Lower lobe of right lung (tissue), 2 donors: ENCODE measurements at places on chromosomes 16 and 17.

DNA sequence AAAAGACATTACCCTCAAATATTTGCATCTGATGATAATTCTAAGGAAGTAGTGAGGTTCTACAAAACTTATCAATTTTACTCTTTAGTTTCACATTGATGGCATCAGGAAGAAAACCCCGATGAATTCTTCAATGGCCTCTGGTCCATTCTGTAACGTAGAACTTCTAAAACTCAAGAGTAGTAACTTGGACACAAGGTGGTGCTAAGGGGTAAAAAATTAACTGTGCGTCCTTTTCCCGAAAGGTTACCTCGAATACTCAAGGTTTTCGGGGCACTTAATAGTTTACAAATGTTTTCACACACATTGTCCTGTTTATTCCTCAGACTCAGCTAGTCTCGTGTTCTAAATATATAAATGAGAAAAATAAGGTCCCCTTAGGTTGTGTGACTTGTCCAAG is 517.3 kb upstream of the ZFHX3 start:
- no peak for DNase-seq

GRCh38 chr16:50861970-50862411 is 120.1 kb downstream of the CYLD start:
- DNase-seq, result no peak

GRCh38 chr16:69073181-69073702 is 32.2 kb upstream of the HAS3 start:
- no peak for DNase-seq

DNA sequence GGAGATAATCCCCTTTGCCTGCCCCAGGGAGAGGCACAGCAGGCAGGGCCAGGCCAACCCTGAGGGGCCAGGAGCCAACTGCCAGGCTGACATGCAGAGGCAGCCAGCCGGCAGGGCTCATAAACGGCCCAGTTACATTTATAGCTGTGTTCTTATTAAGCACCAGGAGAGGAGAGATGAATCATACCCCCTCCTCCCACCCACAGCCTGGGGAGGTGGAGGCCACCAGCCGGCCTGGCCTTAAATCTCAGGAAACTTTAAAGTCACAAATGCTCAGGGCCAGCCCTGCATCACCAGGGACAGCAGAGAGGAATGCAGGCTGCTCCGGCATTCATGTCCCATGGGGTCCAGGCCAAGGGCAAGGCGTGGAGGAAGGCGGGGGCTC is 177.2 kb downstream of the TMEM132E start:
- no peak for DNase-seq

GRCh38 chr17:1153795-1154546 is 25.8 kb downstream of the ABR start:
- peak; percentile 61 for DNase-seq

DNA sequence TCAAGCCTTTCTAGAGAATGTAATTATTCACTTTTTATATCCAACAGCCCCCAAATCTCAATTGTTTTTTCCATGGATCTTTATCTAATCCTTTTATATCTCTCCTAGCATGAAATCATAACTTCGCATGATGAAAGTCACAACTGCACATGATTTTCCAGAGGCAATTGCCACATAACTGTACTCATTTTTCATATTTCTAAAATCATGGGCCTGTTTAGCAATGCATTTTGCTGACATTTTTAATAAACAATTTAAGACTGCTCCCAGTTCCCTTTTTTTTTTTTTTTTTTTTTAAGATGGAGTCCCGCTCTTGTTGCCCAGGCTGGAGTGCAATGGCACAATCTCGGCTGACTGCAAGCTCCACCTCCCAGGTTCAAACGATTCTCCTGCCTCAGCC is 83.5 kb downstream of the VMP1 start:
- no peak for DNase-seq

- peak; percentile 87 for DNase-seq
Observed at GRCh38 chr17:74842599-74843351, 16.9 kb downstream of the GRIN2C start.

GRCh38 chr17:67132366-67132765 is 88.0 kb downstream of the CACNG1 start:
- DNase-seq, result no peak

DNA sequence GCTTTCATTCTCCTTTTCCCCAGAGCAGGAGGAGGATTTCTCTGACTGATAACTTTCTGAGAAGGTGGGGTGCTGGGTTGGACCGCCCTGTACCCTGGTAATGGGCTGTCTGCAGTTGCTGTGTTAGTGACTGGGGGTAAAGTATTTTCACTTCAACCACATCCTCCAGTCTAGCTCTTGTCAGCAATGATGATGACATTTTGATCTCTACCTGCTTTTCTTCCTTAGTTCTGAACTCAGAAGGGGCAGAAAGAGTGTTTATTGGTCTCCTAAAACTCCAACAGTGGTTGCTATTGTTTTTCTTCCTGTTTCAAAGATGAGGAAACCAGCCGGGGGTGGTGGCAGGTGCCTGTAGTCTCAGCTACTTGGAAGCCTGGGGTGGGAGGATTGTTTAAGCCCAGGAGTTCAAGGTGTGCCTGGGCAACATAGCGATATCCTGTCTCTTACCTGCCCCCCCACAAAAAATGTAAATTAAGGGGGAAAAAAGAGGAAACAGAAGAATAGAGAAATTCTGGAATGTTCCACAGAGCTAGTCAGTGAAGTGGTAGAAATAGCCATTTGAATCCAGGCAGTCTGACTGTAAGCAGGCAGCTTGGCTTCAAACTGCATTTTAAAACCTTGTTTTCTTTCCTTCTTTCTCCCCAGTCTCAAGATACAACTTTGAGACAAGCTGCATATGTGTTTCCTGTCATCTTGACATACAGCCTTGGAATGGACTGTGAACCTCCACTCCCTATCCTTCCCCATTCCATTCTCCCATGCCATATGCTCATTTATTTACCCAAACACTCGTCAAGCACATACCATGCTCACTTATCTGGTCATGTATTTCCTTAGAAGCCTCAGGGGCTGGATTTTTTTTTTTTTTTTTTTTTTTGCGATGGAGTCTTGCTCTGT is 3.3 kb upstream of the N4BP1 start:
- DNase-seq, result no peak

- DNase-seq, result no peak
Observed at GRCh38 chr16:26930786-26931581, 135.7 kb upstream of the C16orf82 start.

GRCh38 chr16:47493381-47494337 is 32.5 kb downstream of the PHKB start:
- no peak for DNase-seq

DNA sequence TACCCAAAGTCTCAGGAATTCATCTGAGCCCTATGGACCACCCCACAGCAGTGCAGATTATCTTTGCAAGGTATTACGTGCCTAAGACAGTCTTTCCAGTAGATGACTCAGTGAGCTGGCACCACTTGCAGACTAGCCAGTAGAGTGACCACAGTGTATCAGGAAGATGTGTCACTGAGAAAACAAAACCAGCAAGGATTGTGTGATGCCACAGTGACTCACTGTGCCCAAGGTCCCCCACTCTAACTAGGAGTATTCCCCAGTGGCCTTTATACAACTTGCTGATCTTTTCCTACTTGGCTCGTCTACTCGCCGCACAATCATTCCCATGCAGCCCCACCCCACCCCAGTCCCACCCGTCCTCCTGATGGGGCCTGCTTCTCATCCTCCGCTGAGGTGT is 26.8 kb upstream of the PRKCA start:
- DNase-seq, result no peak

DNA sequence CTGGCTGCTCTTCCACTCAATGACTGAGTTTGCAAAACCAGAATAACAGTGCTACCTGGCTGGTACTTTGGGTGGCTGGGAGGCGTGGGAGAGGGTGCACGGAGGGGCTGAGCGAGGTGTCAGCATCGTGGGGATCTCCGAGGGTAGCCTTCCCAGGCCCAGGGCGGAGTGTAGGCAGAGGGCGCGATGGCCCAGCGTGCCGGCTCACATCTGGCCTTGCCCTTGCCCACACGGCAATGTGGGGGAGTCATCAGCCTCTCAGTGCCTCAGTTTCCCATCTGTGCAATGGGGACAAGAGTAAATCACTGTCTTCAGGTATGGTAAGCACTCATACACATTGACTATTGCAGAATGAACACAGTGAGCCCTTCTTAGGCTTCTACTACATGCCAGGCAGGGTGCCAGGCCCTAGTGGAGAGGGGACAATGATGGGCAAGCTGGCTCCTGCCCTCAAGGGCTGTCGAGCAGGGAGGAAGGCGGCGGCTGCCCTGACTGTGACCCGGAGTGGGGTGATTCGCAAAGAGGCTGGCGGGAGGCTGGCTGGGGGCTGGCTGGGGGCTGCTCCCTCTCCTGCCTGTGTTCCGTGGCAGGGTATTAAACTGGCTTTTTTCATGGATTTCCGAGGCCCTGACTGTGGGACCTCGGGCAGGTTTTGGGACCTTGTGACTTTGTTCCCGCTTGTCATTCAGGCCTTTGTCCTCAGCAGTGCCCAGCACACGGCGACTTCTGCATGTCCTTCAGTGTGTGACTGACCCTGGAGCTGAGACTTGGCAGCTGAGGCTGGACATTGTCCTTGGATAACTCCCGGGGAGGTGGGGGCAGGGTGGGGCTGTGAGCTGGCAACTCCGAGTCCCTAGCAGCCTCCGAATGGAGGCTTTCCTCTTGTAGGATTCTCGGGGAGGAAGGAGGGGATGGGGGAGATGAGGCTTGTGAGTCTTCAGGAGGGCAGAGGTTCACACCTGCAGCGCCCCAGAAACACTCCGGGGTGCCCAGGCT is 243.1 kb downstream of the SEC14L1 start:
- peak; percentile 66 for DNase-seq

- DNase-seq, result peak; percentile 68
Observed at GRCh38 chr17:76709077-76709950, 1.5 kb downstream of the MXRA7 start.

GRCh38 chr16:57186872-57187854 is 1.0 kb downstream of the RSPRY1 start:
- DNase-seq, result no peak

DNA sequence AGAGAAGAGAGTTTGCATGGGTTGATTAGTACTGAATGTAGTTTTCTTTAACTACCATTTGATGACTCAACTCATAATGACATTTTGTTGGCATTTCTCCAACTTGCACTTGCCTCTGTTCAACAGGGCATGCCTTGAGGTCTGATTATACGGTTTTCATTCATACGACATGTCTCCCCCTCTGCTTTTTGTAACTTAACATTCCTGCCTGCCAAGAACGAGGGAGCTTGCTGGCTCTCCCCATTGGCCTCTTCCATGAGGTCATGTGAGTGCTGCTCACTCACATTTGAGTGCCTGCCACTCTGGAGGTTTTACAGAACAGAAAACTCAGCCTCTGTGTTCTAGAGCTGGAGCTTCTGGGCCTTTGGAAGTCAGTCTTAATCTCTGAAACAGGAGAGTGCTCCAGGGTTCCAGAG is 19.7 kb downstream of the MAP2K6 start:
- DNase-seq, result no peak

DNA sequence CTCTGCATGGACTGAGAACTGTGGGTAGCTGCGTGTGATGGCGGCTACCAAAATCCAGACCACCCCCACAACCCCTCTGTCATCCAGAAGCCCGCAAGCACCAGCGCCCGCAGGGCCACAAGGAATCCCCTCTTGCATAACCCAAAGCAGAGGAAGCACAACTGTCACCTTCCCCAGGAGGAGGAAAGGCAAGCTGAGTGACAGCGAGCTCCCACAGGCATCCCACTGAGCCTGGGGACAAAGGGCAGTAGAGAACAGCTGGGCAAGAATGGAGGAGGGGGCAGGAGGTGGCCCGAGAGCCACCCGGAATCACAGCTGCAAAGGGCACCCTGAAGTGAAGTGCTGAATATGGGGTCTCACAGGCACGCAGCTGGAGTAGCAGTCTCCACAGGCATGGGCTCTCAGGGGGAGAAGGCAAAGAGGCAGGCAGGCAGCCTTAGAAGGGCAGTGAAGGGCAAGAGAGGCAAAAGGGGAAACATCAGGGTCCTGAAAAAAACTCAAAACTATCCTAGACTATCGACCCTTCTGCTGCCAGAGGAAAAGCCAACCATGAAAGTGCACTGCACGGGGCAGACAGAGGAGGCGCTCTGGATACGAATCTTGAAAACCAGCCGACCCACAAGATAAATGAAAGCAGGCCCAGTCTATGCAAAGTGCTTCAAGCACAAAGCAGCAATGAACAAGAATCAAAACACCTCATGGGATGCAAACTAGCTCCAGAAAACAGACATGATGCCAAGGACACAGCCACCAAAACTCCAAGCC is 17.1 kb downstream of the USP36 start:
- no peak for DNase-seq

- no peak for DNase-seq
Observed at GRCh38 chr17:65055280-65055707, 1.2 kb downstream of the GNA13 start.

DNA sequence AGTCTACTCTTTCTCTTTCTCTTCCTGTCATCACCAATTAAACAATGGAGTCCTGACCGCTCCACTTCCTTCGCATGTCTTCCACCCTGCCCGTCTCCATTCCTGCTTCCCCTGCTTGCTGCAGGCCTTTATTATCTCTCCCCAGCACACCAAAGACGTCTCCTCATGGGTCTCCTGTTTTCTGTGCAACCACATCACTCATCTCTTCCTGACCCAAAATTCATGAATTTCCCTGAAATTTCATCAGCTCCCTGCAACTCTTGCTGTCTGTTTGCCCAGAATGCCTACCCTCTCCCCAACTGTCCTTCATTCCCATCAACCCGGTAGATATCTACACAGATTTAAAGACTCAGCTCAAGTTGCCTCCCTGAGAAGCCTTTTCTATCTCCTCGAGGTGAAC is 76.7 kb upstream of the ALOX12 start:
- no peak for DNase-seq

DNA sequence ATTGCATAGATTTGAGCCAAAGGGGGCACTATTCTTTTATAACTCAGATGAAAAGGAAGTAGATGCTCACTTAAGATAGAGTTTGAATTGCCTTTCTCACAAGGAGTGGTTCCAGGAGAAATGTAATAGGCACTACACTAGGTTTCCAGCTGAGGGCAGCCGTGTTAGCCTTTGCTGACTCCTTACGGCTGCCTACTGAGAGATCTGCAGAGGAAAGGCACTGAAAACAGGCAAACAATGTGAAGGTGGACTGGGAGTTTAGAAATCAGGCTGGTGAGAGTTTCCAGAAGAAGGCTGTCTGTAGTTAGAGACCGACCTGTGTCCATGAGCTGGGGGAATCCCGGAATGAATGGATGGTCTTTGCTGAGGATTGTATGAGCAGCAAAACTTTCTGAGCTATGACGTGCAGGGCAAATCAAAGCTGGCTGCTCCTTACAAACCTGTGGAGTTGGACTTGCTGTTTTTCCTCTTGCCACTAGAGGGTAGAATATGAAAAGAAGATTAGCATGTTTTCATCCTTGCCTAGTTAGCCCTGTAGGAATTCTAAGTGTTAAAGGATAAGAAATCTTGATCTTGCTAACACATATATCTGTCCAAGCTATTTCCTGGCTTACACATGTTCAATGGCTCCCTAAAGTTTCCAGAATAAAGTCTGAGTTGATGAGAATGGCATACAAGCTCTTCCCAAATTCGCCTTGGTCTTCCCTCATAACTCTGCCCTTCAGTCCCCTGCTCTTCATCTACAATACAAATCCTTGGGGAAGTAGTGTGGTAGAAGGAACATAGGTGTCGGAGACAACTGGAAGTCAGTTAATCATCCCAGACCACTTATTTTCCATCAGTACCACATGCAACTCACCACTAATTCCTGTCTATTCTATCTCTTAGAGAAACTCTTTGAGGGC is 20.1 kb upstream of the TAOK1 start:
- no peak for DNase-seq
